ENCODE measurements at places on chromosomes 16 and 17.

- no peak for DNase-seq
Measured at GRCh38 chr16:50461400-50461760, 86.8 kb upstream of the NKD1 start.

DNA sequence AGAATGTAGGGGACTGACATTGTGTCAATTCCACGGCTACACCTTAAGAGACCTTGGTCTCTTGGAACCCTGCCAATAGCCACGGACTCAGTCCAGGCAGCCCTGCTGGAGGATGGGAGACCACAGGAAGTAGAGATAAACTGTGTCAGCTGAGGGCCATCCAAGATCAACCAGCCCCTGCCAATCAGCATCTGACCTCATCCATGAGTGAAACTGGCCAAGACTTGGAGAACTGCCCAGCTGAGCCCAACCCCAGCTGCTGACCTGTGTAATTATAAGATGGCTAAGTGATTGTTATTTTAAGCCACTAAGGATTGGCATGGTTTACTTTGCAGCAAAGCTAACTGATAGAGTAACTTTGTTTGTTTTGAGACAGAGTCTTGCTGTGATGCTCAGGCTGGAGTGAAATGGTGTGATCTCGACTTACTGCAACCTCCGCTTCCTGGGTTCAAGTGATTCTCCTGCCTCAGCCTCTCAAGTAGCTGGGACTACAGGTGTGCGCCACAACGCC is 13.3 kb upstream of the YWHAE start:
- no peak for DNase-seq

- DNase-seq: no peak
Measured at GRCh38 chr16:58456193-58456592, 43.8 kb upstream of the NDRG4 start.

GRCh38 chr16:14284930-14285512 is 213.9 kb downstream of the MRTFB start:
- no peak for DNase-seq

- no peak for DNase-seq
Measured at GRCh38 chr17:43349142-43349541, 49.7 kb upstream of the ARL4D start.

DNA sequence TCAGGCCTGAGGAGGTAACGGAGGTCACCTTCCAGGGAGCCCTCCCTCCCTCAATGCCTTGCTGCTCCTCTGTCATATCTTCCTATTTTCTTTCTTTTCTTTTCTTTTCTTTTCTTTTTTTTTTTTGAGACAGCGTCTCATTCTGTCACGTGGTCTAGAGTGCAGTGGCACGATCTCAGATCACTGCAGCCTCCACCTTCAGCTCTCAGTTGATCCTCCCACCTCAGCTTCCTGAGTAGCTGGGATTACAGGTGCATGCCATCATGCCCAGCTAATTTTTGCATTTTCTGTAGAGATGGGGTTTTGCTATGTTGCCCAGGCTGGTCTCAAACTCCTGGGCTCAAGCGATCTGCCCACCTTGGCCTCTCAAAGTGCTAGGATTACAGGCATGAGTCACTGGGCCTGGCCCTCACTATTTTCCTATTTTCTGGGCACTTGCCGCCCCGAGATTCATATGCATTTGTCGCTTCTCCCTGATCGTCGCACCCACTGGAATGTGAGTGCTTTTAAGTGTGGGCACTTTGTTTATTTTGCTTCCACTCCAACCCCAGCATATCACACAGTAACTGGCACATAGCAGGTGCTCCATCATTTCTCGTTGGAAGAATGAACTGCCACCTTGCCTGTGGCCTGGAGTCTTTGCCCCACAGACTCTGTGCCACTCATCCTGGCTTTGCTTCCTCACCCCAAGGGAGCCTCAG is 31.7 kb downstream of the CPNE2 start:
- DNase-seq: no peak

DNA sequence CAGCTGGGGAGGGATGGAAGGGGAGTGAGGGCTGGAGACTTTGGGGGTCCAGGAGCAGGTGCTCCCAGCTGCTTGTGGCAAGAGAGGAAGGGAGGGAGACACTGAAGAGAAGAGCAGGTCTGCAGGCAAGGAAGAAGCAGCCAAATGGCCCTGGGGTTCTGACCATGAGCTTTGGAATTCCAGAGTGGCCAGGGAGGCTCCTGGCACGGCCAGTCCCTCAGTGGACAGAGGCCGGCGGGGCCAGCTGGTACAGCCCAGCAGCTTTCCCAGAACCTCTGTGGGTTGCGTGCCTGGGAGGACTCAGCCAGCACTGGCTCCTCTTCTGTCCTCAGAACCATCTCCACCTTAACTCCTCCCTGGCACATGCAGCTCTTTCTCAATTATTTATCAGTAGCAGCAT is 233.0 kb downstream of the MSI2 start:
- no peak for DNase-seq

GRCh38 chr17:556431-556995 is 158.1 kb downstream of the VPS53 start:
- DNase-seq: no peak

GRCh38 chr17:75610103-75610984 is 22.7 kb downstream of the MYO15B start:
- no peak for DNase-seq

DNA sequence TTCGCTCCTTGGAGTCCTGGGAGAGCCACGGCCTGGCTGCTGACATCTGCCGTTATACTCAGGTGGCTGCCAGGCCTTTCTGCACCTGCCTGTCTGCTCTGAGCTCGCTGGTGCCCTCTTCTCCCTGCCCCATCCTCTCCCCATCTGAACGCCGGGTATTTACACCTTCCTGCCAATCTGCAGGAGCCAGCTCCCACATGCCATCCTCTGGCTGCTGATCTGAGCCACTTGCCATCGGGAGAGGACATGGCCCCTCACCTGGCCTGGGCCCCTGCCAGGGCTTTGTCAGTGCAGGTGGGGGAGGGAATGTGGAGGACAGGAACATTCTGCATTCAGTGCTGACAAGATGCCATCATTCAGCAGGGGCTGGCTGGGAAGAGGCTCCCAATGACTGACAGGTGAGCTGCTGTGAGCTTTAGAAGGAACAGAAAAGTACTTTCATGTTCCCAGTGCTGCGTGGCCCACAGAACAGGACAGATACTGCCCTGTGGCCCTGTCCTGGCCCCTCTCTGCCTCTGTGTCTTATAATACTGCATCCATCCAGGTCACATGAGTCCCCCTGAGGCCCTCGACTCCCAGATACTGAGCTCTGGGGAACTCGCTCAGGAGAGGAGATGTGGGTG is 96.3 kb upstream of the ZNF469 start:
- no peak for DNase-seq

- DNase-seq: no peak
Measured at GRCh38 chr17:58228679-58229078, 9.6 kb upstream of the MKS1 start.

DNA sequence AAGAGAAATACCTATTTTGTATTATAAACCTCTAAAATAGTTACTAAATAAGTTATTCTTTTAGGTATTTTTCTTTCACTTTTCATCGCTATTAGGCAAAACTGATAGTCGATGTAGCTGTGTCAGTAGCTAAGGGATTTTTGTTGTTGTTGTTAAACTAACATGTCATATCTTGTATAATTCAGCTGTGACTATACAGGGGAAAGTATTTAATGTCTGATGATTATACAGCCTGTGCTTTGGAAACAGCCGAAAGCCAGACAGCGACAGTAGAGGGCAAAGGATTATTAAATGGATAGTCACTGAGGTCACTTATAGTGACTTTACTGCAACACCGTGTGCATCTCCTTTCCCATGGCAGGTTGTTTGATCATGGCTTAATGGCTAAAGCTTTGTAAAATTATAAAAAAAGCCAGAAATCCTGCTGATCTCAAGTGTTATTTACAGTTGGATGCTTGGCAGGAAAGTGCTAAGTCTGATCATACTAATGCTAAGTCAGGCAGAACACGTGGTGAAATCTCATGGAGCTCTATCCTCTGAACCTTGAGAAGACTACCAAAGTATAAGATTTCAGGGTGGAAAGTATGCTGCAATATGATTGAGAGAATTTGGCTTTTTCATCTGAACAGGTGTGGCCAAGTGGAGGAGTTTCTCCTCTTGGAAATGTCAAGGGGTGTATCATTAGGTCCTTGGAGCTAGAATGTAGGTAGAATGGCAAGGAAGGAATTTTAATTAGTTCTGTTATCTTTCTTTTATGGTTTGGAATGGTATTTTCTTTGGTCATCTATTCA is 88.4 kb downstream of the FTO start:
- DNase-seq: no peak

GRCh38 chr16:89404561-89404960 is 85.8 kb downstream of the ANKRD11 start:
- no peak for DNase-seq

DNA sequence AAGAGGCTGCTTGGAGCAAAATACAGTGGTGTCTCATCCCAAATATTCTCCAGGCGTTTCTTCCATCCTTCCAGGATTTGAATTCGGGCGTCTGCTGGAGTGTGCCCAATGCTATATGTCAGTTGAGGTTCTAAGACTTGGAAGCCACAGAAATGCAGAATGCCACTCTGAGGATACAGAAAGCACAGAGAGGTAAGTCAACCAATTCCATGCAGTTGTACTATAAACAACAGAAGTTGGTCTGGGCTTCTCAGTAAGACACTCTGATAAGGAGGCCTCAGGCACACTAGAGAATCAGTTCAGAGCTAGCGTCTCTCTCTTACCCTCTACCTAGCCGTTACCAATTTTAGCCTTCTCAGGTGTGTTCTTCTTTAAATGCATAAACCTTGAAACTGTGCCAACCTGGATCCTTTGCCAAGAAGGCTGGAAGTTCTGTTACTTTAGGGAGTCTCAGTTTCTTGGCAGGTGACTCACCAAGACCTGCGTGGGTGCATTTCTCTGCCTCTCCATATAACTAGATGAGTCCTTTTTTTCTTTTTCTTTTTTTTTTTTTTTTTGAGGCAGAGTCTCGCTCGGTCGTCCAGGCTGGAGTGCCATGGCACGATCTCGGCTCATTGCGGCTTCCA is 15.1 kb downstream of the NQO1 start:
- DNase-seq: no peak

GRCh38 chr16:89052191-89052889 is 41.3 kb upstream of the ACSF3 start:
- no peak for DNase-seq

- DNase-seq: no peak
Measured at GRCh38 chr16:81324808-81325207, 10.0 kb downstream of the GAN start.

DNA sequence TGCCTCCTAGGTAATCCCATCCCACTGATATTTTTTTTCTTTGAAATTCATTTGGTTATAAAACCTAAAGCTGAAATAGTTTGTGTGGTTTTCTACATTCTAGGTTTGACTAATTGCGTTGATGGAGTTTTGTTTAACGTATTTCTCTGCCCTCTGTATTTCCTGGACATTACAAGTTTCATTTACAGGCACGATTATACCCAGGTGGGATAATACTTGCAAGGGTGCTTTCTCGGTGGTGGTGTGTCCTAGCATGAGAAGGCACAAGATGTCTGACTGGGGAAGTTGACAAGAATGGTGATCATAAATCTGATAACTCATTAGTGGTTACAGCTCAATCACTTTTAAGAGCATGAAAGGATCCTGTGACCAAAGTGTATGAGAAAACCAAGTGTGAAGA is 45.0 kb downstream of the DYNLRB2 start:
- no peak for DNase-seq

DNA sequence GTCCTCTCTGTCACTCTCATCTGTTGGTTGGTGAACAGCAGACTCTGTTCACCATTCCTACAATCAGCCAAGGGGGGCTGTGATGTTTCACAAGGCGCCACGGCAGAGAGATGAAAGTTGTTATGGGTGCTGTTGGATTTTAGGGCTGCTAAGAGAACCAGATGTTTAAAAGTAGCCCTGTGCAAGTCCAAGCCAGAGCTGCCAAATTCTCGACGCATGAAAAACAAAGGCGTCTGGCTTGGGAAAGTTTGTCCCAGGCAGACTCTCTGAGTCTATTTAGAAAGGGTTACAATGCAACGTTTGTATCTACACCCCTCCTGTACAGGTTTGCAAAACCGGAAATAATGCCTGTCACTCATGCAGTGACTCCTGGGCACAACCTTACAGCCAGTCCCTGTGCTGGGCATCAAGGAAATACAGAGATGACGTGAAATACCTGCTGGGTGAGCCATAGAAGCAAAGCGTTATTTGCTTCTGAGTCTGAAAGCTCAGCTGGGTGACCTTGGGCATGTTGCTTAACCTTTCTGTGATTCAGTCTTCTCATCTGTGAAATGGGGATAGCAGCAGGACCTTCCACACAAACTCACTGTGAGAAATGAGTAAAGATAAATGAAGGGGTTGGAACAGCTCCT is 74.8 kb downstream of the XYLT1 start:
- no peak for DNase-seq

DNA sequence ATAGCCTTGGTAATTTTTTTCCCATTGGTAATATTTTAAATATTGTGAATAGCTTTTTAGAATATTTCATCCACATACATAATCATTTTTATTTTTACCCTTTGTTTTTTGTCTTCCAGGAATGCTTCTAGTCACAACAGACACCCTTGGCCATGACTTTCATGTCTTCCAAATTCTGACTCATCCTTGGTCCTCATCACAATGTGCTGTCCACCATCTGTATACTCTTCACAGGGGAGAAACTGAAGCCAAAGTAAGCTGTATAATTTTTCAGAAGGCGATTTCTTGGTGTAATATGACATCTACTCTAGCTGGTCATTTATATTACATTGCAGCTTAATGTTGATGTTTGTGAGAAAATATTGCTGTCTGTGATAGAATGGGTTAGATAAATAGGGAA is 269.4 kb downstream of the BCAS3 start:
- no peak for DNase-seq

DNA sequence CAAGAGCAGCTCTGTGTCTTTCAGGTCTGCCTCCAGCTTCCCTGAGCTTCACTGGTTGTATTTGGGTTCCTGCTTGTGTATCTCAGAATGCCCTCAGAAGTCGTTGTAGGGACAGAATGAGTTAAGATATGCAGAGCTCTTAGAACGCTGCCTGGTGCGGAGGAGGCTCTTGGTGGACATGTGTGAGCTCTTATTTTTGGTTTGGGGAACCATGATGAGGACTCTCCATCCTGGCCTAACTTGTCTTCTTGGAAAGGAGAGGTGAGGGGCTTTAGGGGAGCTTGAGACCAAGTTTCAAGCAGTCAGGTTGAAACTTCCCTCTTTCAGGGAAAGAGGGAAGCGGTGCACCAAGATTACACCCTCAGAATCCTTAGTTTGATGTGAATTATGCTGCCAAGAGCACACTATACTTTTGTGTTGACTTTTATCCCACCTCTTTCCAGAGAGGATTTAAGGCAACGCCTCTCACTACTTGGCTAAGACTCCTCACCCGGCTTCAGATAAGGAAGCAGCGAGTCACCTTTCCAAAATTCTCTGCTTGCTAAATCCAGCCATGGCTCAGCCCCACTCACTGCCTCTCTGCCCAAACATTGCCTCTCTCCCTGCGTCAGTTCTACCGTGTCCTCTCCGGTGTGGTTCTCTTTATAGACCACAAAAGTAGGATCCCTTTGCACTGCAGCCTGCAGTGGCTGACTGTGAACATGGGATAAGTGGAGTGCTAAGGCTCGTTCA is 12.7 kb downstream of the CDK5RAP3 start:
- DNase-seq: no peak

GRCh38 chr16:6857575-6857974 is 475.1 kb upstream of the RBFOX1 start:
- DNase-seq: no peak

Measured in CD4-positive, alpha-beta T cell treated with Interleukin-4 for 1 hour (primary cell).